ENCODE measurements at places on chromosomes 1 and 21.

DNA sequence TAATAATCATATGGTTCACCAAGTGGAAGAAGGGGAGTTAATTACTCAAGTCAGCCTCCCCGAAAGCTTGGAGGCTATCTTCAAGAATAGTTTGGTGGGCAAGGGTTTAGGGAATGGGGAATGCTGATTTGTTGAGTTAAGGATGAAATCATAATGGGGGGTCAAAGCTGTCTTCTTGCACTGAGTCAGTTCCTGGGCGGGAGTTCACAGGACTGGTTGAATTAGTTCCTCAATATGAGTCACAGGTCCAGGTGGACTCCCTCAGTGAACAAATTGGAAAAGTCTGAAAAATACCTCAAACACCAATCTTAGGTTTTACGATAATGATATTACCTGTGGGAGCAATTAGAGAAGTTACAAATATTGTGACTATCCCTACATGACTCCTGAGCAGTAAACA, 115.2 kb upstream of the COA6 start:
- no peaks in the 10 kb centered on the region for H3K27me3 ChIP-seq
- H3K27ac ChIP-seq = no peak overlapping the region
- H3K4me3 ChIP-seq = no peak overlapping the region

DNA sequence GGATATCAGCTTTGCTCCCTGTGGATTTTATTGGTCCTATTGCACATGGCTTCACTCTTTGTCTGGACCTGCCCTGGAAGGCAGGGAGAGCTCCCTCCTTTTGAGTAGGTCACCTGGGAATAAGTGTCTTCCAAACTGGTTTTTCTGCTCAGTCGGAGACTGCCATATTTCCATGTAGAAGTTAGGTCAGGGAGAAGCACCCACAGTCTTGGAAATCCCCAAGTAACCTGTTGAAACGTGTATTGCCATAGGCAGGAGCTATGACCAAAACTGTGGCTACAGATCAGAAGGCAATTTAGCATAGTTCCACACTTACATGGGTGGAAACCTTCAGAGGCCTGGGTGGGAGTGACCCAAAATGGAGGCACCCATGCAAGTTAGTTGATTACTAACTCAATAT, 3.5 kb upstream of the GNG12 start:
- no peak overlapping the region for H3K4me3 ChIP-seq
- H3K36me3 ChIP-seq = no peaks in the 10 kb centered on the region
- H3K27me3 ChIP-seq = no peaks in the 10 kb centered on the region
- H3K27ac ChIP-seq = peak overlapping the region; percentile 93

DNA sequence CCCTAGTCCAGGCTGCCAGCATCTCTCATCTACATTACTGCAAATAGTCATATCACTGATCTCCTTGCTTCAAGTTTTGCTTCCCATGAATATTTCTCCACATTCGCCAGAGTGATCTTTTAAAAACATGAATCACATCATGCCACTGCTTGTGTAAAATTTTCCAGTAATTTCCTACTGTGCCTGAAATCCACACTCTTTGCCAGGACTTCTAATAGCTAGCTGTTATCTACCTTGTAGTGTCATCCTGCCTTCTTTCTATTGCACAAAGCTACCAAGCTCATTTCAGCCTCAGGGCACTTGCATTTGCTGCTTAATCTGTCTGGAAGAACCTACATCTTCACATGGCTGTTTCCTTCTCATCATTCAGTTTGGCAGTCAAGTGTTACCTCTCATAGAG, 33.9 kb upstream of the ZNF362 start:
- H3K4me3 ChIP-seq = no peak overlapping the region
- DNase-seq = no peak
- no peaks in the 10 kb centered on the region for H3K36me3 ChIP-seq
- no peak overlapping the region for H3K27ac ChIP-seq
- no peaks in the 10 kb centered on the region for H3K4me1 ChIP-seq
- no peaks in the 10 kb centered on the region for H3K27me3 ChIP-seq

GRCh38 chr1:233664804-233665574, 51.1 kb downstream of the KCNK1 start:
- no peaks in the 10 kb centered on the region for H3K36me3 ChIP-seq
- no peaks in the 10 kb centered on the region for H3K27me3 ChIP-seq
- H3K27ac ChIP-seq = no peak overlapping the region
- no peak overlapping the region for H3K4me3 ChIP-seq

GRCh38 chr1:152777510-152778137, 2.7 kb downstream of the LCE1F start:
- H3K27ac ChIP-seq = no peak overlapping the region
- no peaks in the 10 kb centered on the region for H3K36me3 ChIP-seq
- no peak for DNase-seq
- no peak overlapping the region for H3K4me3 ChIP-seq
- no peaks in the 10 kb centered on the region for H3K27me3 ChIP-seq

- H3K27me3 ChIP-seq = no peaks in the 10 kb centered on the region
- peak; percentile 48 for DNase-seq
These were observed 261.1 kb downstream of the CAMTA1 start for GRCh38 chr1:7046314-7046713.

- no peak for DNase-seq
- peaks cover 6% of the 10 kb centered on the region for H3K36me3 ChIP-seq
- no peaks in the 10 kb centered on the region for H3K27me3 ChIP-seq
- H3K27ac ChIP-seq = no peak overlapping the region
These were observed 10.7 kb downstream of the SH2D2A start for GRCh38 chr1:156805766-156806511.

- no peak overlapping the region for H3K27ac ChIP-seq
- no peak for DNase-seq
- no peaks in the 10 kb centered on the region for H3K27me3 ChIP-seq
- H3K4me1 ChIP-seq = no peaks in the 10 kb centered on the region
These were observed 436 bp downstream of the CHI3L1 start for GRCh38 chr1:203186091-203186445.

GRCh38 chr1:156416993-156417392, 48.0 kb downstream of the RHBG start:
- DNase-seq = no peak
- no peak overlapping the region for H3K27ac ChIP-seq
- H3K27me3 ChIP-seq = peaks cover 27% of the 10 kb centered on the region
- H3K36me3 ChIP-seq = no peaks in the 10 kb centered on the region

GRCh38 chr1:79711001-79711431, 704.5 kb upstream of the ADGRL4 start:
- no peak overlapping the region for H3K27ac ChIP-seq
- H3K4me1 ChIP-seq = no peaks in the 10 kb centered on the region
- H3K4me3 ChIP-seq = no peak overlapping the region
- H3K27me3 ChIP-seq = no peaks in the 10 kb centered on the region

- H3K4me3 ChIP-seq = peak overlapping the region; percentile 74
- no peaks in the 10 kb centered on the region for H3K4me1 ChIP-seq
- no peaks in the 10 kb centered on the region for H3K36me3 ChIP-seq
- DNase-seq = no peak
- H3K27ac ChIP-seq = peak overlapping the region; percentile 100
- no peaks in the 10 kb centered on the region for H3K27me3 ChIP-seq
These were observed 1.1 kb downstream of the ADGRL2 start for GRCh38 chr1:81801651-81802456.

Measured in ascending aorta (tissue), 2 donors.